ENCODE measurements at places on chromosomes 4 and X.

- no peak for DNase-seq
These were observed 31.5 kb upstream of the RAPGEF2 start for GRCh38 chr4:159071178-159071968.

DNA sequence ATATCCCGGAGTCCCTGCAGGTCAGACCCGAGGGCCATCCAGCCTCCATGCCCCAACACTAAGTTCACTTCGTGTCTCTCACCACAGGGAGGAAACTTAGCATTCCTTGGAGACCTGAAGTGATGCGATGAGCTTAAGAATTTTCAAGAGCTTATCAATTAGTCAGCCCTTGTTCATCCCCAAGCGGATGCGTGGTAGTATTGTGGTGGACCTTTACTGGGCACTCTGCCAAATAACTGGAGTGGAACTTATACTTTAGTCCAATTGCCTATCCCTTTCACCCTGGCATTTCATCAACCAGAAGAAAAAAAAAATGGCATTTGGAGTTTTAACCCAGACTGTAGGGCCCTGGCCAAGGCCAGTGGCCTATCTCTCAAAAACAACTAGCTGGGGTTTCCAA is 137.1 kb downstream of the RELL1 start:
- DNase-seq: no peak

DNA sequence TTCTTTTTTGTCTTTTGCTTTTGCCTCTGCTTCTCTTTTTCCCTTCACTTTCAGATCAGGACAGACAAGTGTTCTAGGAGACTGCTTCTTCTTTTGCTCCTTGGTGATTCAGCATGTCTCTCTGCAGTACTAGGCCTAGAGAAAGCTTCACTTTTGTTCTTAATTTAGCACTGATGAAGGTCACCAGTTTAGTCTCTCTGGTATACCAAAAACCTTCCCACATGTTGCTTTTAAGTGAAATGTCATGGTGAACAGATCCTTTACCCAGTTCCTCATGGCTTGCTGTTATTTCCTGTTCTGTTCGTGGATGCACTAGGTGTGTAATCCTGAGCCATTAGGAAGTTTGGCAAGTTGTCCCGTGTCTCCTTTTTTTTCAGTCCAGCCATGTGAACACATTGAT is 53.3 kb downstream of the NBDY start:
- DNase-seq: no peak

GRCh38 chr4:173257732-173258717 is 76.1 kb downstream of the HMGB2 start:
- DNase-seq: peak; percentile 57

- DNase-seq: no peak
These were observed 35.2 kb upstream of the SCD5 start for GRCh38 chr4:82833696-82834313.

DNA sequence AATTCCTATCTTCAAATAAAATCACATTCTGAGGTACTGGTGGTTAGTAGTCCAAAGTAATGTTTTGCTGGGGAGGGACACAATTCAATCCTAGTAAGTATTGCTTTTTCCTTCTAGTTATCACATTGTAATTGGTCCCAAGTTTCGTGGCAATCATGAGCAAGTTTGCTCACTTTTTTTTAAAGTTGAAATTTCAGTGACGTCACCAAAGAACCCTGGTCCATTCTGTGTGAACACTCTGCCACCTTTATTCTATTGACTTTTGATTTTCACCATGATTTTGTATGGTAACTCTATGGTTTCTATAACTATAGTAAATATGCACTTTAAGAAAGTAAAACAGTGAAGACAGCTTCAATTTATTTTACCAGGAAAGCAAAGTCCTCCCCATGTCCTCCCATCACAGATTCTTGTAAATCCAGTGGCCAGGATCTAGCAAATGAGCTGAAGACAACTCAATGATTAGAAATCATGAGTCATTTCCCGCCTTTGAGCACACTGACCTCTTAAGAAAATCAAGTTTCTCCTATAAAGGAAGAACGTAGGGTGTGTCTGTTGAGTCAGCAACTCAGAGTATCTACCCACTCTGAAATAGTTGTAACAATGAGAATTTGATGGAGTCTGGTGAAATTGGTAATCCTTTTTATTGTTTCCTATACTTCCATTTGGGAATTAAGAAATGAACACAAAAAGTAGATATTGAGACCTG is 1306.6 kb upstream of the PABPC4L start:
- no peak for DNase-seq

DNA sequence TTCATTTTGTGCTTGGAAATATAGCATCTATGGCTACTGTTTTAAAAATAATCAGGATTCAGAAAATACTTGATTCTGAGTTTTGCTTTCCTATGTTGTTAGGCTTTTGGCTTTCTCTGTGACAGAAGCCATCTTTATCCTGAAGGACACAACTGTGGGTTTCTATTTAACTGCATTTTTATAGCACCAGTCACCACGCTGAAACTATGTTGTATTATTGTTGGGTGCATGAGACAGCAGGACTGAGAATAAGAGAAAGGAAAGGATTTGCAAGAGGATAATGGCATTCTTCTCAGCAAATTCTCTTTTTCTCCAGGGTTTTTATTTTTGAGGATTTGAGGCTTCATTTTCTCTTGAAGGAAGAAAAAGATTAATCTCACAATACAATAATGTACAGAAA is 10.1 kb upstream of the NEUROG2 start:
- no peak for DNase-seq

DNA sequence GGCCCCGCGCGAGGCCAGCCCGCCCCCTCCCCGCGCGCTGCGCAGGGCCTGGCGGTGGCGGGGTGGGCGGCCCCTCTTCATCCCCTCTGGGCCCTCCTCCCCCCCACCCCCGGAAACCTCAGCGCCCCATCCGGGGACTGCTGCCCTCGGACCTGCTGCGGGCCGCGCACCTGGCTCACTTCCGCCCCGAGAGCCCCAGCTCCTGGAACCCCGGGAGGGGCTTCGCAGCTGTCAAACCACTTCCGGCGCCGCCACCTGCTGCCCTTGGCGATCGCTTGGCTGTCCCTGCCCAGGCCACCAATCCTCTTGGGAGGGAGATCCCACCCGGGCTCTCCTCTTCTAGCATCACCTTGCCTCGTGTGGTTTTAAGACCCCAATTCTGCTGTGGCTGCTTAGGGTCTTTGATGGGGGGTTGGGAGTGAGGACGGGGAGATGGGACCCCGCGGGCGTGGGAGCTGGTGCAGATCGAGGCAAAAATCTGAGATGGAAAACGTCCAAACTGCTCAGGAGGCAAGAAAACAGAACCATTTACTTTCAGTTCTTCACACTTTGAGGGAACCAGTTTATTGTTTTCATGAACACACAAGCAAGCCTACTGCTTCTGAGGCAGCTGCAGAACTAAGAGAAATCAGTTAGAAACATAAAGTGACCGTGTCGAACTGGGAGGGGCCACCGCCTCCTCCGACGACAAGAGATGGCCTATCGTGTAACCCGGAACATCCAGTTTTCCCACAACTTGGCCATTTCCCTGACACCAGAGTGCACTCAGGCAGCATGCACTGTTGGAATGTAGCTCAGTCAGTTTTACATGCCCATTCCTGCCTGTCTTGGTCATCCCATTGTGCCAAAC is 754 bp downstream of the MTMR1 start:
- peak; percentile 84 for DNase-seq

All from activated CD4-positive, alpha-beta T cell treated with anti-CD3 and anti-CD28 coated beads, Interleukin-10, Interleukin-2, amounts not matched to agents 100 ng/mL and 50 ng/mL, durations not matched to agents 16 hours and 8 hours (primary cell).